ENCODE measurements at places on chromosomes 12 and 14.

DNA sequence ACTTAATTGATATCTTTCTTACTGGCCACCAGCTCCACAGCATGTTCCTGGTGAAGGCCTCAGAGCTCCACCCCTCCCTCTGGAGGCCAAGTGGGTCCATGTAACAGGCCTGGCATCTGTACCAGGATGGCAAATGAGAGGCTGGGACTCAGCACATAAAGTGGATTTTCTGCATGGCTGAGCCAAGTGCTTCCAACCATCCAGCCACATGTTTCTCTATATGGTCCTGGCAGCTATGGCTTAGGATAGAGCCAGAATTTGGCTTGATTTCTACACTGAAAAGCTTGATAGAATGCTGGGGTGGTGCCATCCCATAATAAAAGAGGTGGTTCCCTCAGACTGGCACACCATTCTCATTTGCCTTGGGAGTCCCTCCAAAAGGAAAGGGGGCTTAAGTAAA, 94.1 kb downstream of the PAX9 start:
- no peak for DNase-seq

DNA sequence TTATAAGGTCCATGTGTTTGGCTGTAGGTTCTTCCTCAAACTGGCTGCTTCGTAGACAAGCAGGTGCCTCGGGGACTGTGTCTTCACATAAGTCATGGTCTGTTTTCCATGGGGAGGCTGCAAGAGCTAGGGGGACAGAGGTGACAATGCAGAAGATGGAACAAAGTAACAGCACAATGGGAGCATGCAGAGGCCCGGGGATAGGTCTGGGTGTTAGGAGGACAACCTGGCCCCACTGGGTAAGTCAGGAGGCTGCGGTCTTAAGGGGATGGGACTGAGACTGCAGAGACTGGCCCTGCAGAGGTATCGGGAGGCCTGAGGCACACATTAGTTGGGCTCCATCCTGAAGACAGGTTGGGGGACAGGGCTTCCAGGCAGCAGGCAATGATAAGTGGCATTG, 88.9 kb downstream of the NTF3 start:
- DNase-seq, result no peak

GRCh38 chr12:27733052-27733656, 22.5 kb downstream of the MRPS35 start:
- no peak for DNase-seq

GRCh38 chr14:65173973-65174693, 71.8 kb upstream of the MAX start:
- no peak for DNase-seq

DNA sequence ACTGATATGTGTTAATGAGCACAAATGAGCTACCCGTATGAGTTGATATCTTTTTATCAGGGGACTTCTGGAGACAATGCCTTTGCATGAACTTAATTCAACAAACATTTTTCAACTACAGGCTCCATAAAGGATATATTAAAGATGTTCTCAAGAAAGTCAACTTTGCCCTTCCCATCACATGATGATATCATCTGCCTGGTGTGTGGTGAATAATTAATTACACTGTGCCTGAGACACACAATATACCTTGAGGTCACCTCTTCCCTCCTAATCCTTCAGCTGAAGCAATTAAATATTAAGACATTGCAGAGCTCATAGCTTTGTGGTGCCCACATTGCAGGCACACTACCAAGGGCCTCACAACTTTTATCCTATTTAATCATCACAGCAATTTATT, 22.3 kb upstream of the NTF3 start:
- no peak for DNase-seq

DNA sequence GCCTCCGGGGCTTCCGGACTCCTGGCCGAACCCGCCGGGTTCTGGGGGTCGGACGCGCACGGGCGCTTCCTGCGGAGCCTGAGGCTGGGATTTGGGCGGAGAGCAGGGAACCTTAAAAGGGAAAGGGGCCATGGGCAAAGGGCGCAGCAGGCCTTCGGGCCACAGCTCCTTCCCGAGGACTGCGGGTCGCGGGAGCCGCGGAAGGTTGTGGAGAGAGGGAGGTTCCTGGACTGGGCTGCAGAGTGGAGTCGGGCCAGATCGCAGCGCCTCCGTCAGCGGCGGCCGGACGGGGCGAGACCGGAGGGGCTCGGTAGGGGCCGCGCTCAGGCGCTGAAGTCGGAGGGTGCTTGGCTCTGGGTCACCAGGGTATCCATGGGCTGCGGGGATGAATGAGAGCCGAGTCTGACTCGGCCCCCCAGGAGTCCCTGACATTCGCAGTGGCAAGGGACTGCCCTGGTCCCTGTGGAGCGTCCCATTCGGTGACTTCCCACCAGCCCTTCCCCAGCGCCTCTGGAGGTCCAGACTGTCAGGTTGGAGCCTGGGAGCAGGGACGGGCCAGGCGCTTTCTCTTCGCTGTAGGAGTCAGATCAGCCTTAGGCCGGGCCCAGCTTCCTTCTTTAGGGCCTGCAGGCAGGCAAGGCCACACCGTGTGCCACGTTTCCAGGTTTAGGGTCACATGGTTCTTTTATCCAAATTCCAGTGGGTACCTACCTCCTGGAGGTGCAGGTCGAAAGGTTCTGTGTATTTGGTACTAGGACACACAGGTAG, 938 bp upstream of the SLC25A29 start:
- no peak for DNase-seq

GRCh38 chr12:40953076-40953475, 235.0 kb upstream of the PDZRN4 start:
- no peak for DNase-seq

DNA sequence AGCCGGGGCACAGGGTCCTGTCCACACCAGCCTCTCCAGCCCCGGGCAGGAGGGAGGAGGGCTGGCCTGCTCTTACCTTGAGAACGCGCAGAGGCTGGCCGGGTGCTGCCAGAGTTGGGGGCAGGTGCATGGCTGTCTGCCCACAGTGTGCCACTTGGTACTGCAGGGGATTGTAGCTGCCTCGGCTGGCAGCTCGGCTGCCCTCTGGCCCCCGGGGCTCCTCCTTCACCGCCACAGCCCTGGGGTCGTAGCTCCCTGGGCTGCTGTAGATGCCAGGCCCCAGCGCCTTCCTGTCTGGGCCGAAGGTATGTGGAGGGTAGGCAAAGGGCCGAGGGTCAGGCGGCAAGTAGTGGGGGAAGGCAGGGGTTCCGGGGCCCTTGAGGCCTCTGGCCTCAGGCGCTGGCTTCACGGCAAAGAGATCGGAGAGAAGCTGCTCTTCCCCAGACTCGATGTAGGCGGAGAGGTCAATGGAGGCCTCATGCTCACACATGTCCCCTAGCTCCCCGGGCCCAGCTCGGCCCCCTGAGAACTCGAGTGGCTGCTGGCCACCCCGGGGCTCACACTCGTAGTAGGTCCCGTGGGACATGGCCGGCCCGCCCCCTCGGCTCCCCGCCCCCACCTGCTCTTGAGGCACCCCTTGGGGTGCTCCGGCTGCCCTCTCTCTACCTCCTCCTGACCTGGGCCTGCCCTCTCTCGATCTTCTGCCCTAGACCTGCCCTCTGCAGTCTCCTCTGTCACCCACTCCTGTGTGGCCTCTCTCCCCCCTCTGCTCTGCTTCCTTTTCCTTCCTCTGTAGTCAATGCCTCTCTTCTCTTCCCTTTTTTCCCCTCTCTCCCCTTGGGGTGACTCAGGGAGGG, at the start of gene CEBPE:
Gene CEBPE, minus strand, starts transcription at position 750 of the 857 bp plus-strand sequence. Its CDS starts 164 bp downstream, at position 586.
- DNase-seq, result no peak

DNA sequence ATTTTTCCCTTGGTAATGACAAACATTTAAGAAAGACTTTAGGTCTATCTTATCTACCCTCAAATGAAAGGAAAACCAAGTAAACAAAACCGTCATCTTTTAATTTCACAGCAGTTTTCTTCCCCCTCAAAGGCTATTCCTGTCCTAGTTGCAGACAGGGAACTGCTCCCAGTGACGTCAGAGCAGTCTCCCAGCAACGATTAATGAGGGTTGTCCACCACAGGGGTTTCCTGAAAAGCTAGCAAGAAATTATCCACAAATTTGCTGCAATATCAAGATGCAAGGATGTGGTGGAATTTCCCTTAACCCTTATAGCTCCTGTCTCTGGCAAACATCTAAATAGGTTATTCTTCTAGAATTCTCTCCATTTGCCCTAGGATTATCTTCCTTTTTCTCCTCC, 89.1 kb upstream of the STAC3 start:
- no peak for DNase-seq

DNA sequence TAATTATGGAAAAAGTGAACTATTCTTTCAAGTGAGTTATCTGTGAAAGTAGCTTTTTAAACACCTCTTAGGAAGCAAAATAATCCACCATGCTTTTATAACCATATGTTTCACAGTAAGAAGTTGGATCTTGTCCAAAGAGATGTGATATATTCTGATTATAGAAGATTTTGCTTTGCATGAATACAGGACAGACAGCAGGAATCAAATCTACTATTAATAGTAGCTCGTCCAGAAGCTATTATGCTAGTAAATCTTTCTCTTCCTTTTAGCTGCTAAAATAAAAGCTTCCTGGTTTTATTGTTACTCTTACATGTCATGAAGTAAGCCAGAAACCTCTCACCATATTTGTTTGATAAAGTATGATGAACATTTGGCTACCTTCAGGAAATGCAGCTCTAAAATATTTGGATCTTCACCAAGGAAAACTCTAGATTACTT, 257.0 kb downstream of the IPO8 start:
- DNase-seq, result no peak

DNA sequence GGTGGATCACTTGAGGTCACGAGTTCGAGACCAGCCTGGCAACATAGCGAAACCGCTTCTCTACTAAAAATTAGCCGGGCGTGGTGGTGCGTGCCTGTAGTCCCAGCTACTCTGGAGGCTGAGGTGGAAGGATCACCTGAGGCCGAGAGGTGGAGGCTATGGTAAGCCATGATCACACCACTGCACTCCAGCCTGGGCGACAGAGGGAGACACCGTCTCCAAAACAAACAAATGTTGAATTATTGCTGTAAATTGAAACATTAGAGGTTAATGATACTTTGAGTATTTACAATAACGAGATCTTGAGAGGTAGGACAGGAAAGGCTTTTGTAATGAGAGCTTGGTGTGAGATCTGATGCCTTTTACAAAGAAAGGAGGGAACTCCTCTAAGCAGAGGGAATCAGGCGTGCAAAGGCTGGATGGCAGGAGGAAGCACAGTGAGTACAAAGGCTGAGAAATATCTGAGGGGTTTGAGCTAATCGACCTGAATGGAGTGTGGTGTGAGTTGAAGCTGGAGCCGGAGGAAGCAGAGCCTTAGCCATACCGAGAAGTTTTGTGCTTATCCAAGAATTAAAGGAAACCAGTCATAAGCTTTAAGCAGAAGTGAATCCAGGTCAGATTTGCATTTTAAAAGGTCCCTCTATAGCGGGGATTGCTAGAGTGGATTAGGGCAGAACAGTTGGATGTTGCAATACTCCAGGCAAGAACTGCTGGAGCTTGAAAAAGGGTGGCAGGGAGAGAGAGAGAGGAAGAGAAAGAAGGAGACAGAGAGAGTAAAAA, 1.1 kb downstream of the RHNO1 start:
- no peak for DNase-seq

DNA sequence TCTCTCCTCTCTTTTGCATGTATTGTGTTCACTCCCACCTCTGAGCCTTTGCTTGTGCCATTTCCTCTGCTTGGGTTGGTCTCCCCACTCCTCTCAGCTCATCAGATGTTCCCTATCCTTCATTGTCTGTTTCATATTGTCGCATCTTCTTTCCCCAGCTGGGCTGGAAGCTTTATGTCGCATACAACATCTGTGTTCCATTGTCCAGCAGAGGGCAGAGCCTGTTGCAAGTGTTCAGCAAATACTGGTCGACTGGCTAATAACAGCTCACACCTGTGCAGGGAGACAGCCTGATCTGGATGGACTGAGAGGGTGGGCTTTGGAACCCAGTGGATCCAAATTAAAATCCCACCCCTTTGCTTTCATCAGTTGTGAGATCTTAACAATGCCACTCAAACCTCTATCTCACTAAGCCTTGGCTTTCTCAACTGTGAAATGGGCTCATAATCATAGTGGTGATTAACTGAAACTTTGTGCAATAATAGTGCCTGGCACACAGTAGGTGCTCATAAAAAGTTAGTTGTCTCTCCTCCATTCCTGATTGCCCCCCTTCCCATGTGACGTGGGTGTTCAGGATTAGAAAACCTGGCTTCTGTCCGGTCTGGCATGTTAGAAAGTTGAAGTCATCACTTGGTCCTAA, 75.8 kb downstream of the RIN3 start:
- DNase-seq, result no peak

GRCh38 chr12:12228402-12228801, 38.4 kb downstream of the LRP6 start:
- DNase-seq, result no peak

DNA sequence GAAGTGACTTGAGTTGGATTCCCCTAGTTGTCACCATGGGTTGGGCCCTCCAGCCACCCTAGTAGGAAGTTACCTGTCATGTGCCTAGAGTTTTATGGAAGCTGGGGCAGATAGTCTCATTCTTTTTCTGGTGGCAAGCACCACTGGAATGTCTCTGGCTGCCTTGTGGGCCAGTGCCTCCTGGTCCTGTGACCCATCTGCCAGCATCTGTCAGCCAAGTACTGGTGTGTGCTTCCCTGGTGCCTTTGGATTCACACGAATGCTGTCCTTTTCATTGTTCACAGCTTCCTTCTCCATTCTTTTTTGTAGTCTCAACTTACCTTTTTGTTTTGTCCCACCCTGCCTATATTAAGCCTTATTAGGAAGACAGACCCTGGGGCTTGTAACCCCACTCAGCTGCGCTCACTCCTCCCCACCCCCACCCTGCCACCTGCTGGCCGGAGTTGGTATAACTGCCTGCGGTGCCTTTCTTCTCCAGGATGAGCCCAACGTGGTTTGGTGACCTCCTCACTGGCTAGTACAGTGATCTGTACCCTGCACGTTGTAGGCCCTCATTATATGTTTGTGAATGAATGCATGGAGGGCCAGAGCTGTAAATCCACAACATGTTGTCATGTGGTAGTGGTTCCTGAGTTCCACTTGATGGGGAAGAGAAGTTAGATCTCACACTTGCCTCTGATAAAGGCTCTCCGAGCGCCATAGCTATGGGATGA, 125.7 kb downstream of the TSPAN9 start:
- peak; percentile 21 for DNase-seq

DNA sequence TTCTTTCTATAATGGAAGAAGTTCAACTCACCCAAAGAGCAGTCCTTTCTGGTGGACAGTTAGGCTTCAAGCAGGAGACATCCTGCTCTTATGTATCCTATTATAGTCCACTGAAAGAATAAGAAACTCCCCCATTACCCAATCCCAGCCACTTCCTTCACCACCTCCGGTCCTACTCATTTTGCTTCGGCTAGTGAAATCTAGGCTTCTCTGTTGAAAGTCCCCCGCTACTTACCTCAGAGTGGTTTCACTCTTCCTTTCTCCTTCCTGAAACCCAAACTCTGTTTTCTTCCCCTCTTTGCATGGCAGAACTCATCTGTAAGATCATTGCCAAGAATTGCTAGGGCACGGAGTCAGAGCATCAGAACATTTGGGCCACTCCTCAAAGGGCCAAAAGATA, at the start of gene GPR84:
Gene GPR84, minus strand, starts transcription at position 74 of the 400 bp plus-strand sequence. CDS start 635 bp downstream, outside the sequence.
- DNase-seq, result no peak

Data from activated T-helper 9 cell treated with anti-CD3 and anti-CD28 coated beads, Interleukin-2, amount 50 U/mL, for 16 hours (primary cell).